ENCODE measurements at places on chromosomes 7 and 10.

DNA sequence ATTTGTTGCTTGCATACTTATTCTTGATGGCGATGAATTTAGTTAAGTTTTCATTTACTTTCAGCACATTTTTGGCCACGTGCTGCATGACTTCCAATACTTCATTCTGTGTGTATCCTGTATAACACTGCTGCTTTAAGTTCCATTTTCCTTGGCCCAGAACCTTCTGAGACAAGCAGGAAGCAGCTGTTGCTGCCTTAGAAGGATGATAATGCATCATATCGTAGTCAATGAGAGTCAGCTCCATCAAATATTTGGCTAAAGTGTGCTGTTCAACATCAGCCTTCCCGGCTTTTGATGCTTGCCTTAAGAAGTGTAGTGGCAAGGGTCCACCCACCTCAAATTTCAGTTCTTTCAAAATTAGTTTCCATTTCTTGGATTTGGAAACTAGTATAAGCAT lies 59.2 kb upstream of the GLCCI1 start:
- no peak for DNase-seq

DNA sequence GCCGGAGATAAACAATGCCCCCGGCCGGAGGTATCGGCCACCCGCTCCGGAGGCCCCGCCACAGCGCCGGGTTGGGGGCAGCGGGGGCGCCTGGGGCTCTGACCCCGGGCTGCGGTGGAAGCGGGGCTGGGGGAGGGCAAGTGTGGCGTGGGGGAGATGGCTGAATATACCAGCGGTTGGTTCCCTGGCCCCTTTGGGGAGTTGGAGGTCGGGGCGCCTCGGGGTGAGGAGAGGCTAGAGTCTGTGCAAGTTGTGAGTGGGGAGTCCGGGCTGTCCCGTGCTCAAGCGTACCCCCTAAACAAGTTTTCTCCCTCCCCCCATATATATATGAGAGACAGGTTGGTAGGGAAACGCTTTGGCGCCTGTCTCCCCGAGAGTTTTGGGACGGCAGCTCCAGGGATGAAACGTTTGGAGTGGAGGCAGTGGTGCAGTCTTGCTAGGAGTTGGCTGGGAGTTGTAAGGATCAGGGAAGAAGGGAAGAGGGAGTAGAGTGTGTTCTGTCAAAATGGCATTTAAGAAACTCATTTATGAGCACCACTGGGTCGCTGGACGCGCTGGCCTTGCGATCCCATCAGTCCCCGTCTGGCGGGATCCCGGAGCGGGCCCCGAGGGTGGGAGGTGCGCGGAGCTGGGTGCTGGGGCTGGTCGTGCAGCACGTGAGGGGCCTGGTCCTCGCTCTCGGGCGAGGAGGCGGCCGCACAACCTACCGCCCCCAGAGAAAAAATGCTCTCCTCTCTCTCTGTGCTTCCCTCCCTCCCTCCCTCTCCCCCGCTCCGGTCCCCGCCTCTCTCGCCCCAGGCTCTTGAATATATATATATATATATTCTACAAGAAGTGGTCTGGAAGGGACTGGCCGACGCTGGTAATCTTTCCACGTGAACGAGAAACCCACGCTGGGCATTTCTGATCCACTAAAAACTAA lies 1.1 kb downstream of the TET1 start:
- DNase-seq = no peak

DNA sequence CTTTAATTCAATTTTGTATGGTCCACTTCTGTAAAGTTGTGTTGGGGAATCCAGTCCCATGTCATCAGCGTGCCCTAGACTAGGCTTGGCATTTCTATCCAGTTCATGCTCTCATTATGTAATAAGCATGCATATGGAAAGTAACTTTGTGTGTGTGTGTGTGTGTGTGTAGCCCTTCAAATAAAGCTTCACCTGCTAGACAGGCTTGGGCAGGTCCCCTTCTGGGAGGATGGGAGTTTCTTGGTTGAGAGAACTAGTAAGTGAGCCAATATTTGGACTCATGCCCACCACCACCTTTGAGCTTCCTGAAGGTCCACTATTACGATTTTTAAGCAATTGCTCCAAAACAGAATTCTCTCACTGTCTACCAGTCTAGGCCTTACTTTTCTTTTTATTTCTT lies 6.9 kb downstream of the BZW2 start:
- no peak for DNase-seq

DNA sequence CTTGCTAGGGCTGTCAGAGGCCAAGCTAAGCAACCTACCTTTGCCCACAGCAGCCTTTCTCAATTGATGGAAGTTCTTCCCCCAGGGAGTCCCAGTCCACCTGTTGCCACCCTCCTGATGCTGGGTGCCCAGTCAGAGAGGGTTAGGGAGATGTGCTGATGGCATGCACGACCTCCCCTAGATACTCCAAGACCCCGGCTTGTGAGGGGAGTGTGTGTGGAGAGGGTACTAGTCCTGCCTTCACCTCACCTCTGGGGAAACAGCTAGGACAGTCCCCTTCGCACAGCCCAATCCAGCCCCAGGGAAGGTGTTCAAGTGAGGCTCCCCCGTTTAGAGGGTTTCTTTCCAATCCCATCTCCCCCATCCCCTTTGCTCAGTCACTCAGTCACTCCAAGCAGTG lies 1.3 kb upstream of the UNC5B start:
- no peak for DNase-seq

DNA sequence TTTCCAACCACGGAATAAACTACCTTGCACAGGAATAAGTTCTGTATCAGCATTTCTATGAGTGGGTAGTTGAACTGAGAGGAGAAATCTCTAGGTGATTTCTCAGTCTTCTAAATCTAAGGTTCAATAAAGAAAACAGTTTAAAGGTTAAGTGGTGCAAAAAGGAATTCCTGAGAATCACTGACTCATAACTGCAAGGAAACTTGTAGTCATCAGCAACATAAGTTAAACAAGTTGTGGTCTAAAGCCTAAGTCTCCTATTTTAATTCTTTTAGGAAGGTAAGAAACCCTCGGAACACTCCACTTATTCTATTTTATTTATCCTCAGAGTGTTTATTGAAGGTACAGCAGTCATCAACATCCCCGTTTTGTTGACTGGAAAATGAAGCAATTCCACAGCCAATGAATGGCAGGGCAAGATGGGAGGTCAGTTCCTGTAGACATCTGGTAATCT lies 92.4 kb upstream of the PIK3CG start:
- no peak for DNase-seq

GRCh38 chr10:34119456-34119855 lies 695.6 kb downstream of the PARD3 start:
- DNase-seq = no peak

- DNase-seq = no peak
Measured at GRCh38 chr7:13411151-13411550, 578.3 kb downstream of the ETV1 start.

DNA sequence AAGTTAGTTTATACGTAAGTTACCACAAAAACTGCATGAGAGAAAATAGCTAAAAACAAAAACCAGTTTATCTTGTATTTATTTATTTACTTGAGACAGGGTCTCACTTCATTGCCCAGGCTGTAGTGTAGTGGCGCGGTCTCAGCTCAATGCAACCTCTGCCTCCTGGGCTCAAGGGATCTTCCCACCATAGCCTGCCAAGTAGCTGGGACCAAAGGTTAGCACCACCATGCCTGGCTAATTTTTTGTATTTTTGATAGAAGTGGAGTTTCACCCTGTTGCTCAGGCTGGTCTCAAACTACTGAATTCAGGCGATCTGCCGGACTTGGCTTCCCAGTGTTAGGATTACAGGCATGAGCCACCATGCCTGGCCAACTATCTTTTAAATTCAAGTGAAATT lies 277.4 kb downstream of the PLXDC2 start:
- DNase-seq = no peak

All from activated CD8-positive, alpha-beta memory T cell treated with anti-CD3 and anti-CD28 coated beads for 4 hours (primary cell).